Cardiac fibroblast (primary cell): ENCODE measurements at places on chromosomes 6 and 20.

DNA sequence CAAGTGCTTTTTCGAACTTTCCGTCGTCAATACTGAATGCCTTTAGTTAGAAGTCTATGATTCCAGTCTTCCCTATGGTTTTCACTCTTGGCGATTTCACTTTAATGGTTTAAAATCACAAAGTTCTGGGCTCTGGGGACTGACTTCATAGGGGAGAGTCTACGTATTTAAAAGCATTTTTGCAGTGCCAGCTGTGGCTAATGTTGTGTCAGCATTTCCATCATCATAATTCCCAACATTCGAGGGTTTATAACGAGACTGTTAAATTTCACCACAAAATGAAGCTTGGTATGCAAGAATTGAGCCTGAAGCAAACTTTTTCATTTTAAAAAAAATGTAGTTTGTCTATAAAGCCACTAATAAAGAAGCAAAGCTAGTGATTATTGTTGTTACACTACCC is 242.7 kb downstream of the SOX4 start:
- no peak for DNase-seq

DNA sequence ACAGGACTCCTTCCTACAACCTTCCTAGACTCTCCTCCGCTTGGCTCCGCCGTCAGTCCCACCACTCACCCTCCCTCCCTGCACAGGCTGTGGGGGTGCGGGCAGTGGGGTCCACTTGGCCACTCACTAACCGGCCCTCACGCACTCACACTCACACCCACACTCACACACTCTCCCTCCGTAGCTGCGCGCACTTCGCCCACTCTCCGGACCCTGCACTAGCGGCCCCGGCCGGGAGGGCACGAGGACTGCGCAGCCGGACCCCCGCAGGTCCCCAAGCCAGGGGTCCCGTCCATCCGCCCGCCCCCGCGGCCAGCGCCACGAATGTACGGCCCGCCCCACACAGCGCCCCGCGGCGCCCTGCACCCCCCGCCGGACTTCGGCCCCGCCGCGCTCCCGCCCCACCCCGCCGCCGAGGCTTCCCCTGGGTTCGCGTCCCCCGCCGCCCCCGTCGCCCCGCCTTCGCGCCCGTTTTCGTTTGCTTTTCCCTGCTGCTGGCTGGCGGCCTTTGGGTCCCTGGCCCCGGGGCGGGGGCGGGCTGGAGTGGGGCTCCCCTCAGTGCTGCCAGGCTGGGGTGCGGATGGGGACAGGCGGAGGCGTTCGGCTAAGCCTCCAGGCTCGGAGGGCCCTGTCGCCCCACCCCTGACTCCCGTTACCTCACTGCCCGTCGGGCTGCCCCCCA is 23.0 kb upstream of the SLC22A7 start:
- no peak for DNase-seq

DNA sequence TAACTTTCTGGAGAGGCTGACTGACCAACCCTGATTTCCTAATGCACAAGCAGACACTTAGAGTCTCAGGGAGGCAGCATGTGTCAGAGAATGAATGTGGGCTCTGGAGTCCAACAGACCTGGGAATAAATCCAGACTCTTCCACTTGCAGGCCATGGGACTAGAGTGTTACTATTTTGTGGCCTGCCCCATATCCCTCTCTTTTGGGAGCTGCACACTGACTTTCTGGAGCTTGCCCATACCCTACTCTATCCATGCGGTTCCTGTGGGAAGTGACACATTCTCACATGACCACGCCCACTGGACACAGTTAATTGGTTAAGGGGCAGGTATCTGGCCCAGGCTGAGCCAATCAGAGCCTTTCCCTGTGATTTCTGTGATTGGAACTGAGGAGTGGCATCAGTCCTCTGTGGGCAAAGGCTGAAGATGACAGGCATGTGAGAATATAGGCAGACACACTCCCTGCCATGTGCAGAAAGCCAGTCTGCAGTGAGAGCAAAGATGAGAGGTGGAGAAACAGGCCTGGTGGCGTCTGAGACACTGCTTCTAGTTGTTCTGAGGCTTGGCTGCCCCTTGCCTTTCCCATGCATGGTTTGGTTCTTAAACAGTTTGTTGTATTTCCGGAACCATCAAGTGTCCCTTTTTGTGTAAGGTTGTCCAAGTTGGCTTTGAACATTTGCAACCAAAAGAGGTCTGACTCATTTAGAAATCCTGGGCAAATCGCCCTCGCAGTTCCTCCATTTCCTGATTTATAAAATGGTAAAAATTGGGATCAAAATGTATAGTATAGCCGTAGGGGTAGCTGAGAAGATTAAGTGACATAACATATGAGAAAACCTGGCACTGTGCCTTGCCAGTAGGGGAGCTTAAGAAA is 125.6 kb downstream of the CDC5L start:
- DNase-seq: peak; percentile 28

DNA sequence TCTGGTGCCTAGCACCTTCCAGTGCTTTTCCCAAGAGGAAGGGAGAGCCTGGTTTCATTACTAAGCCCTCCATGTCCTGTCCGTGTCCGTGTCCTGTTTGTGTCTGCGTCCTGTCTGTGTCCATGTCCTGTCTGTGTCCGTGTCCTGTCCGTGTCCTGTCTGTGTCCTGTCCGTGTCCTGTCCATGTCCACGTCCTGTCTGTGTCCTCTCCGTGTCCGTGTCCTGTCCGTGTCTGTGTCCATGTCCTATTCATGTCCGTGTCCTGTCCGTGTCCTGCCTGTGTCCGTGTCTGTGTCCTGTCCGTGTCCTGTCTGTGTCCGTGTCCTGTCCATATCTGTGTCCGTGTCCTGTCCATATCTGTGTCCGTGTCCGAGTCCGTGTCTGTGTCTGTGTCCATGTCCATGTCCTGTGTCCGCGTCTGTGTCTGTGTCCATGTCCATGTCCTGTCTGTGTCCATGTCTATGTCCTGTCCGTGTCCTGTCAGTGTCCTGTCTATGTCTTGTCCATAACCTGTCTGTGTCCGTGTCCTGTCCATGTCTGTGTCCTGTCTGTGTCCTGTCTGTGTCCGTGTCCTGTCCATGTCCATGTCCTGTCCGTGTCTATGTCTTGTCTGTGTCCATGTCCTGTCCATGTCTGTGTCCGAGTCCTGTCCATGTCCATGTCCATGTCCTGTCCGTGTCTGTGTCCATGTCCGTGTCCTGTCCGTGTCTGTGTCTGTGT is 54.4 kb upstream of the BHLHE23 start:
- no peak for DNase-seq

- DNase-seq: peak; percentile 13
Measured at GRCh38 chr6:55916188-55916587, 40.8 kb upstream of the BMP5 start.

DNA sequence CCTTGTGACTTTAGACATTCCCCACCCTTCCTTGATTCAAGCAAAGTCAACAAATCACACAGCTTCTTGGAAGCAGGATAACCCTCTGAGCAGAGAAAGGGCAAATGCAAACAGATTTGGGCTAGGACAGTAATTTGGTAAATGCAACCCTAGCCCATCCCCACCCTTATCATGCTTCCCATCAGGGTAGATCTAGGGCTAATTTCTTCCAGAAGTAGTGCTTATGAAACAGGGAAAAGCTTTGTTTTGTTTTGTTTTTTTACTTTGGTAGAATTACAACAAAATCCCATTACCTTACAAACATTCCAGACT is 525.1 kb upstream of the NOX3 start:
- no peak for DNase-seq

DNA sequence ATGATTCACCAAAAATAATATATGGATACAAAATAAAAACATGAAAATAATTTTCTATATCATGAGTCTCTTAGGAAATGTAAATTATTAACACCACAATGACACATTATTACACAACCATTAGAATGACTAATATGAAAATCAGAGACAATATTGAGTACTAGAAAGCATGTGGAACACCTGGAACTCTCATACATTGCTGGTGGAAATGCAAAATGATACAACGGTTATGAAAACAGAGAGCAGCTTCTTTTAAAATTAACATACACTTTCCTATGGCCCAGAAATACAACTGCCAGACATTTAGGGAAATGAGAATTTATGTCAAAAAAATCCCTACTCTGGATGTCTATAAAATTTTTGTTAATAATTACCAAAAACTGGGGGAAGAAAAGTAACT is 853.3 kb upstream of the MAN1A1 start:
- peak; percentile 6 for DNase-seq

DNA sequence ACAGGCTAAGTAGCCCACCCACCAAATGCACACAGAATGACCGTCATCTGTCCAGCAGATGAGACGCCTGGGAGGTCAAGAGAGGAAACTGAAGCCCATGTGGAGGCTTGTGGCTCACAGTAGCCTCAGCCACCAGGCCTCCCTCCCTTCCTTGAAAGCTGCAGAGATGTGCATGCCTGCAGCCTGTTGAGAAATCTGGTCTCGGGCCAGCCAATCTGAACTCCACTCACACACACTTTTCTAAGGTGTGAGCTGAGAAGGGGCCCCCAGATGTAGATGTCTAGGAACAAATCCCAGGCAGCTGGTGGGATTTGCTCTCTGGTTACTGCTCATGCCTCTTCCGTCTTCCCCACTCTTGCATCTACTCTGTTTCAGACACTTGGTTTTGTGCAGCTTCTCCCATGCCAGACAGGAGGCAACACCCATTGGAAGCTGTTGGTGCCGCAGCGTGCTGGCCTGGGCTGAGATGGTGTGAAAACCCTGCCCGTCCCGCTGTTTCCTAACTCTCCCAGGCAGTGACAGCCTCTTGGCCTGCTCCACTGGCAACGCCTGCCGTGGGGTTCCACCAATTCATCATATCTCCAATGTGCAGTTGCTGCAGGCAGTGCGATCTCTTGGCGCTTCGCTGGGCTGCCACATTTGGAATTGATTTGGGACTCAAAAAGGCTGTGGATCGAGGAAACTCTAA is 24.1 kb upstream of the PAX1 start:
- no peak for DNase-seq

DNA sequence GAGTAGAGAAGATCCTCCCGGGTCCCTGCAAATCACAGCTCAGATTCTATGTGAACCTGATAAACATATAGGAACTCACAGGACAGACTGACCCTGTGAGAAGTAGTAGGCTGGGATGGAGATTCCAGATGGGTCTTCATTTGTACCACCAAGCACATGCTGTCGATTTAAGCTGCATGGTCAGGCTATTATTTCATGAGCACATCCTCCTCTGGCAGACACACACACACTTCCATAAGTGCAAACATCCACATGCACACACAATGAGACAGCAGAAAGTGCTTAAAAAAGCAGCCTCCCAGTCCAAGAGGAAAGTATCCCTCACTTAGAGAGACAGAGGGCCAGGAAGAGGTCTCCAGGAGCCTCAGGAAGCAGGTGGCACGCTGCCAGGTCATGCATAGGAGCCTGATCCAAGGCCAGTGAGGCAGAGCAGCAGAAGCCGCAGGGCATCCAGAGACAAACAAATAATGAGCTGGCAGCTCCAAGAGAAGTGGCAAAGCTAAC is 131.8 kb downstream of the UNC5CL start:
- DNase-seq: peak; percentile 40

DNA sequence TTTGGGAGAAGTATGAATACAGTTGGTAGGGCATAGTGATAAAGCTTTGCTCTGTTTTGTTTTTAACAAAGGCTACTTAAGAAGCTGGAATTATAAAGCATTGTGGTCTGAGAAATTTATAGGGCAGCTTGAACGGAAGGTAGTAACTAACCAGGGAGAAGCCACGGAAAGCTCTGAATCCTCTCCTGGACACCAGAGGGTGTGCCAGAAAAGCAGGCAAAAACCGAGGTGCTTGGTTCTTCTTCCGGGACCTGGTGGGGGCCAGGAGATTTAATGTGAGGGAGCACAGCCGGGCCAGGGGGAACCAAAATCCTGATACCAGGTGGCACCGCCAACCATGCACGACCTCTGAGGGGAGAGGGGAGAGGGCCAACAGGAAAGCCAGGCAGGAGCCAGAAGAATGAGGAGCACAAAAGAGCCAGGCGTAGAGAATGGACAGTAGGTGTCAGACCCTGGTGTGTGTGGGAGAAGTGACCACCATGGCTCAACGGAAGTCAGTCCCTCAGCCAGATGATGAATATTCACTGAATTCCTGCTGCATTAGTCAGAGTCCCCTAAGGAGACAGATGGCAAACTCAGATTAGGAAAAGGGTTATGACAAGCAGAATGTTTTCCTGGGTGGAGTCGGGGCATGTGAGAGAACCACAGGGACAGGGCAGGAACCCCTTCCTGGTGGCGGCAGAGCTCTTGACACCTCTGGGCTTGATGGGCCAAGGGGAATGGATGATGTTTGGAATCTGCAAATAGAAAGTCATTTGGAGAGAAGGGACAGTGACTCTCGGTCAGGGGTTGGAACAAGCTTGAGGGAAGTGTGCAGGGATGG is 262.3 kb downstream of the ZNF217 start:
- DNase-seq: no peak

DNA sequence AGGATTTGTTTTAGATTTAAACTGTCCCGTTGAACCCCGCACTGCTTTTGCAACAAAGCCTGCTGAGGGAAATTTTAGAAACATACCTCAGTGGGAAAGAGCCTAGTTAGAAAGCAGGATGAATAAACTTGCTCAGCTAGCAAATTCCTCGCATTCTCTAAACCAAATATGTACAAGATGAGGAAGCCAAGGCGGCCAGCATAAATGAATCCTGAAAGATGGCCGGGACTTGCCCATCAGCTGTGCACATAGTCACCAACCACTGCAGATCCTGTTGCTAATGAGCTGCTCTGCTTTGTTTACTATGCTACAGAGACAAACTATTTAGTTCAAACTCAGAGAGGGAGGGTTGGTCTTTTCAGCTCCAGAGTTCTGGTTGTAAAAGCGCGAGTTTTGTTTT is 49.0 kb downstream of the TMEM170B start:
- DNase-seq: peak; percentile 81

DNA sequence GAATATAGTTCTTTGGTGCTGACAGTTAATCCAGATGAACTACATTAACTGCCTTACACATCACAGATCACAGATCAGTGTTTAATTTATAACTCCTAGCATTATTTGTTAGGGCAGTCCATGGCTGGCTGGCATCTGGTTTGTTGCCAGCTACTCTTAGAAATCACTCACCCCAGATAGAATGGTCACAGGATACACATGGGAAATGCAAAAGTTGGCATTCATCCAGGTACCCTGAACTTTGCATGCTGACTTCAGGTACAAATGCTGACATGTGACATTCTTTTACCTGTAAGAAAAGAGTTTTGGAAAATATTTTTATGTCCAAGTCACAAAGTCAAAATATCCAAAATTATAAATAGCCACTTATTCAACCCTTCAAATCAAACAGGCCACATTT is 20.2 kb downstream of the FBXL4 start:
- DNase-seq: no peak
